NCI-H226 (cell line): ENCODE measurements at places on chromosomes 5 and 9.

DNA sequence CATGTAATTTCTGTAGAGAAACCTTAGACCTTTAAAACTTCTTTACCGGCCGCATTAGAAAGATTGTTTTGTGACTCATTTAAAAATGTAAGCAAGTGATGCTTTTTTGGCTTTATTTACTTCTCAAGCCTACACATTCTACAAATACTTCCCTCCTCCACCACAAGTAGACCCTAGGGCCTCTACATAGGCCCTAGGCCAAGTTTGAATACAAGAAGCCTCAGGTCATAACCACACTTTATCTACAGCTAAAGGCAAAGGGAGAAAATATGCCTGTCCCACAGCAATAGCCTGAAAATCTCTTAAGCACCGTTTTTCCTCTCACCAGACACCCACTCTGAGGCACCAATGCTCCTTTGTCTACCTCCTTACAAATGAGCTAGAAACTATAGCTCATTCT lies 53.9 kb downstream of the CSNK1A1 start:
- peak; percentile 81 for DNase-seq

DNA sequence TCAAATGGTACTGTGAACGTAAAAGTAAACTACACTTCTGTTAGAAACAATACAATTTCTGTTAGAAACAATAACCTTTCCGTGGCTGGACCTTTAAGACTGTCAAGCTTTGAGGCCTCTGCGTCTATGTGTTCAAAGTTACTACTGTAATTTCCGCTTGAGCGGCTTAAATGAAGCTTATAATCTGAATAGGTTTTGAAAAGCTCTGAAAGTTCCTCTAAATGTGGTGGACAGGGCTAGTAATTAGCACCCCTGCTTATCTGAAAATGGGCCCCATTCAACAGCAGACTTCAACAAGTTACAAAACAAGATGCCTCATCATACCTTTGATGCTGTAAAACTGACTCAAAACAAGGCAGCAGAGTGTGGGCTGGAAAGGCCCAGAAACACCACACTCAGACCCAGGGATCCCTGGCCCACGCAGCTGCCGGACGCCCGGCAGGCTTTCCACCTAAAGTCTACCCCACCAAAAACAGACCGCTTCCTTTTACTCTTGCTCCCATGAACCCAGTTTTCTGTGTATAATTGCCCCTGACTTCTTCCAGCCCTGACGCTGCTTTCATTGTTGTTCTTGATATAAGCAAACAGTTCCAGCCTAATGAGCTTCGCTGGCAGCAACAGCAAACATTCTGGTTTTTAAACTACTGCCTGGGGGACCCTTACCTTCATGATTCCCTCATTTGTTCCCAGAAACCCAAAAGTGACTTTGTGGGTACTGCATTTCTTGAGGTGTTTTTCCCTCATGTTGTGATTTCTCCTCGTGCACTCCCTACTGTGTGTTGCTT lies 66.7 kb downstream of the TLE1 start:
- DNase-seq, result no peak

GRCh38 chr9:119941091-119941490 lies 571.9 kb upstream of the BRINP1 start:
- no peak for DNase-seq

DNA sequence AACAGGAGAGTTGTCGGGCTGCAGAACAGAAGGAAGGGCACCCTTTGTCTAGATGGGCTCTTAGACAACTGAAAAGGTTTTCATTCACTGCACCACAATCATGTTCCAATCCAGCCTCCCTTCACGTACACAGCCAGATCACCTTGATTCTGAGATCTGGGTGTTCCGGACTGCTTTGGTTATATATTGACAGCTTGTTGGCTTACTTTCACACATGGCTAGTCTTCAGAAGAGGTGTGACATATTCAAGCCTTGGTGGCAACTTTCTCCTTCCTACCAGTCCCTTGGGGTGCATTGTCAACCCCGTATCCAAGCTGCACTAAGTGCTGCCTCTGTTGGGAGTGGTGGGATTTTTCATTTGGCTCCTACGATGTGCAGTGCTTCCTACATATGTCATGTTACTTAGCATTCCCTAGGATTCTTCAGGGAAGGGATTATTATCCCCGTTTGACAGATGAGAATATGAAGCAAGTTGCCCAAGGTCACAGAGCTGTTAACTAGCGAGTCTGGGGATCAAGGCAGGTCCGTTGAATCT lies 100.6 kb downstream of the LIFR start:
- no peak for DNase-seq

GRCh38 chr5:81852291-81853029 lies 101.6 kb upstream of the SSBP2 start:
- DNase-seq, result no peak

GRCh38 chr9:124878021-124878420 lies 16.1 kb downstream of the ARPC5L start:
- no peak for DNase-seq

GRCh38 chr5:56685503-56686217 lies 129.7 kb upstream of the MAP3K1 start:
- no peak for DNase-seq

- peak; percentile 12 for DNase-seq
Observed at GRCh38 chr5:124519396-124519795, 227.0 kb downstream of the ZNF608 start.

DNA sequence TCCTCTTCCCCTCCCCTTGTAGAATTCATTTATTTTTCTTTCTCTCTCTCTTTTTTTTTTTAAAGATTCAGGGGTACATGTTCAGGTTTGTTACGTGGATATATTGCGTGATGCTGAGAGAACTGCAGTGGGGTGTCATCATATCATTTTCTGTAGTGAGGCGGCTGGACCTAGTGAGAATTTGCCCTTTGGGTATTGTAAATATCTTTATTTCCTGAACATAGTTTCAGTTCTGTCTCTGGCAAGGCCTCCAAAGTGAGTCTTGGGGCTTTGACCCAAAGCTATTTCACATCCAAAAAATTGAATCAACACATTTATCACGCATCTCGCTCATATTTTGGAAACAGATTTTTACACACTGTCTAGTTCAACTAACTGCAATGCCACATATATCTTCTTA lies 25.4 kb upstream of the MYOT start:
- no peak for DNase-seq

DNA sequence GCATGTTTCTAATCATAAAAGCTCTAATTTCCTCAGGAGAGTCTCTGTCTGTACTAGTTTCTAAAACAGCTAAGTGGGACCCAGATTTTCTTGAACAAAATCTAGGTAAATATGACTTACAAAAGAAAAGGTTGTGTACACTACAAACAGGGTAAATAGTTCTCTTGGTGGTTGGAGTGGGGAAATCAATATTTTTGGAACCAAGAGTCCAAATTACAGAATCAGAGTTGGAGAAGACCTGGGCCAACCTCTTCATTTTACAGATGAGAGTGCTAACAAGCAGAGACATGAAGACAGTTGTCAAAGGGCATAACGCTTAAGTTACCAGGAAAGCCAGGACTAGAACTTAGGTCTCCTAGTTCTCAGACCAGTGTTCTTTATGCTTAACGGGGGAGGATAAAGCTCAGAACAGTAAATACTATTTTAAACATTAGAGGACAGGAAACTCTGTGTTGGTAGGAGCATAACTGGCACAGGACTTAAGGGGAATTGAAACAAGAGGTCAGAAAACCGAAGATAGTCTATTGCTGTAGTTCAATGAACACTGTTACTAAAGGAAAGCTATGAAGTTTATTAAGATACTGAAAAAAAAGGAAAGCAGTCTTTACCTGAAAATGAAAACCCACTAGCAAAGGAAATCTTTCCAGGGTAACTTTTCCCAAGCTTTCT lies 9.3 kb upstream of the GOLGA1 start:
- DNase-seq, result no peak

- DNase-seq, result no peak
Observed at GRCh38 chr5:174221946-174222345, 176.4 kb downstream of the NSG2 start.

DNA sequence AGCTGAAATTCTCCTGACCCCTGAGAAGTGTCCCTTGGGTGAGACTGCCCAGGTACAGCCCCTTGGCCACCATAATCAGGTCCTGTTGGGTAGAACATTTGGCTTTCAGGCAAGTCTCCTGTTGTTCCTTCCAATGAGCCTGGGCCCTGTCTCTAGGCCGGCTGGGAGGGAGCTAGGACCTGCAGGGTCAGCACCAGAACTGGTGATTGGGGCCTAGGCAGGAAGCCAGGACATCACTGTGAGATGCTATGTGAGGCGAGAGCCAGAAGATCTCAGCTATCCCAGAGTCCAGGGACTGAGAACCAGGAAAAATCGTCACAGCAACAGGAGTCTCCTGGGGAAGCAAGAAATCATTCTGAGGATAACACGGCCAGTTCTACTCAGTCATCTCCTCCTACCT lies 51.5 kb downstream of the PCDH1 start:
- DNase-seq, result no peak

DNA sequence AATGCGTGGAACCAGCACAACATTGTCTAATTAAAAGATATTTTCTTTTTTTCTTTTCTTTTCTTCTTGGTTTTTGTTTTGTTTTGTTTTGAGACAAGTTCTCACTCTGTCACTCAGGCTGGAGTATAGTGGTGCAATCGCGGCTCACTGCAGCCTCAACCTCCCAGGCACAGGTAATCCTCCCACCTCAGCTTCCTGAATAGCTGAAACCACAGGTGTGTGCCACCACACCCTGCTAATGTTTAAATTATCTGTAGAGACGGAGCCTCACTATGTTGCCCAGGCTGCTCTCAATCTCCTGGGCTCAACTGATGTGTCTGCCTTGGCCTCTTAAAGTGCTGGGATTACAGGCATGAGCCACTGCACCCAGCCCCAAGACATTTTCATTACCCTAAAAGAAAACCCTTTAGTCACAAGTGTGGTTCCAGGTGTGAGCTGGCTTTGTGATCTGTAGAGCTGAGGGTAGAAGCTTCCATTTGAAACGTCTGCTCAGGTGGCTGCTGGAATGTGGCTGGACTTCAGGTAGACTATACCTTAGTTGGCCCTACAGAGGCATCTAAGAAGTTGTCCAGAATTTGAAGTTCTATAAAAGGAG lies 19.1 kb upstream of the NEK6 start:
- DNase-seq, result no peak

DNA sequence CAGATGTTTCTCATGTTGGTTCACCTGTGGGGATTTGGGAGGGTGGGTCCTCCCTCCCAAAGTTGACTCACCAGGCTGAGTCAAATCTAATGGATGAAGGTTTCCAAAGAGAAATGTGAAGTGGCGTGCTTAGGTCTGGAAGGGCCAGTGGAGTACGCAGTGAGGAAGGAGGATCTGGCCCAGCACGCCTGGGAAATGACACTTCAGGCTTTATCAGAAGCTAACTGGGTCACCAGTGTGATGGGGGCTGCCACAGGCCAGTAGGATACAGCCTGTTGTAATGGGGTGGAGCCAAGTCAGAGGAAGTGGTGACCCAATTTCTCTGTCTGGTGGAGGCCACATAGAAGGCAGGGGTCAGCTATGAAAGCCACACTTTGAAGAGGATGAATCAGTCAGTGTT lies 18.0 kb downstream of the POLR1E start:
- no peak for DNase-seq
